Suppressor macrophage treated with lipopolysaccharide for 1 hour (primary cell): ENCODE measurements at places on chromosomes 4 and X.

- DNase-seq: no peak
Measured at GRCh38 chr4:26199596-26199995, 121.2 kb upstream of the RBPJ start.

- DNase-seq: no peak
Measured at GRCh38 chr4:4792466-4792865, 67.0 kb upstream of the MSX1 start.

DNA sequence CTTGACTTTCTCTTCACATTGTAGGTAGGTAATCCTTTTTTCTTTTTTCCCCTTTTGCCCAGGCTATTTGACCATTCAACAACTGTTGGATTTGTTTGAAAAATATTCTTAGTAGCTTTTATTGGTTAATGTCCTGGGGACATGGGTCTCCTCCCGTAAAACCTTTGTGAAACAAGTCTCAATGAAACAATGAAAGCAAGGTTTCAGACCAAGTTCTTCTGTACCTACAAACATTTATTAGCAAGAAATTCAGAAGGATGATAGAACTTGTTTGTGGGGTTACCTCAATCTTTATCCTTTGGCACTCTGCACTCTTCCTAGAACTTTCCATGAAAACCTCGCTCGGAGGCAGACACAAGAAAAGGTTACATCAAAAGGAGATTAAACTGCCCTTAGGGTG is 190.7 kb upstream of the ANK2 start:
- no peak for DNase-seq

GRCh38 chr4:118742050-118742449 is 56.9 kb downstream of the METTL14 start:
- no peak for DNase-seq

GRCh38 chr4:123564758-123565346 is 168.3 kb downstream of the SPRY1 start:
- peak; percentile 86 for DNase-seq

- no peak for DNase-seq
Measured at GRCh38 chrX:46202733-46203514, 342.3 kb downstream of the ZNF674 start.

DNA sequence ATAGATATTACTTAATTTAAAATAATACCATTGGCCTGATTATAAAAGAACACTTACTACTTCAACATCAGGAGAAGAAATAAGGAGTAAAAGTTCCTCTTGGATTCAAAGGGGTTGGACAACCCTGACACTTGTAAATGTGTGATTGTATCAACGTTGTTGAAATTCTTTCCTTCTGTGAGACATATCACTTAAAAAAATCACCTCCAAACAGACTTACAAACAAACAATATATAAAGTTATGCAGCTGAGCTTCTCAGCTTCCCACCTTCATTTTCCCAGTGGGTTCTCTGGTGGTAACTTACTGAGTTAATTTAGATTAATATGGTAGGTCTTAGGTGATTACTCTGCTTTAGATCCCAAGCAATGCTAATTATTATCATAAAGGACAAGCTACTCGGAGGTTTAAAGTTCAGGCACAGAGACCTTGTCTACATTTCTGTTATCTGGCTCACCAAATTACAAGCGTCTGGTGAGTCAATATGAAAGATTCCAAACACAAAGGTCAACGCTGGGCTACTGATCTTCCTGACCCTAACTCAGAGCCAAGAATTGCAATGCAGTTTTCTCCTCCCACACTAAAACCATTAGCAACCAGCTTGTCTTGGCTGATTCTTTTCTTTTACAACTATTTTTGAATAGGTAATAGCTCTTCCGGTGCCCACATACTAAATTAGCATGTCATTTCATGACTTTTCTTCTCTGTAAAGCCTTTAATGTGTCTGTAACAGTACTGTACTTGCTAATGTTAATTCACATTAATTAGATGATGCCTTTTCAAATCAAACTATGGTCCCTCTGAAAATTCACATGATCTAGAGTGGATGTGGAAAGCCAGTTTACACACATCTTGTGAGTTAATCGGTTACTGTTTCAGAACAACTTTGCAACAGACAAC is 157.6 kb downstream of the RASL11B start:
- no peak for DNase-seq

DNA sequence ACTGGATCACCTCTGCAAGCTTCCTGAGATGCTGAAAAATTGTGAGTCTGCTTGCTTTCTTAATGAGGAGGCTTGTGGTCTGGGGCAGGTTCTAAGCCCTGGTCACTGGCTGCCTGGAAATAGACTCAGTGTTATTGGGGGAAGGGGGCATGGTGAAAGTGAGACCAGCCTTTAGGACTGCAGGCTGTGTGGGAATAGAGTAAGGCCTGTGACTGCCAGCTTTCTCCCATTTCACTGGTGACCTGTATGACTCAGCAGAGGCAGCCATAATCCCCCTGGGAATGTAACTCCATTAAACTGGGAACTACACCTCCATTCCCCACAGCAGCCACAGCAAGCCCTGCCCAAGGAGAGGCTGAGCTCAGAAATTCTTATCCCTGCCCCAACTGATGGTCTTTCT is 55.9 kb upstream of the IL15 start:
- DNase-seq: no peak

- peak; percentile 63 for DNase-seq
Measured at GRCh38 chr4:145480257-145480656, 1.4 kb upstream of the SMAD1 start.

- no peak for DNase-seq
Measured at GRCh38 chr4:68904786-68905185, 46.8 kb downstream of the UGT2A3 start.

GRCh38 chr4:7254736-7255487 is 62.6 kb downstream of the SORCS2 start:
- DNase-seq: no peak

- DNase-seq: no peak
Measured at GRCh38 chr4:127606823-127607222, 25.9 kb upstream of the INTU start.

GRCh38 chr4:174763454-174764104 is 65.5 kb downstream of the GLRA3 start:
- no peak for DNase-seq
